ENCODE measurements at places on chromosomes 1 and 21.

GRCh38 chr1:116832308-116832931 lies 77.3 kb upstream of the PTGFRN start:
- no peak for DNase-seq

- no peak for DNase-seq
Measured at GRCh38 chr1:96723377-96723776, 1.8 kb downstream of the PTBP2 start.

GRCh38 chr1:95903060-95903459 lies 669.0 kb downstream of the RWDD3 start:
- no peak for DNase-seq

DNA sequence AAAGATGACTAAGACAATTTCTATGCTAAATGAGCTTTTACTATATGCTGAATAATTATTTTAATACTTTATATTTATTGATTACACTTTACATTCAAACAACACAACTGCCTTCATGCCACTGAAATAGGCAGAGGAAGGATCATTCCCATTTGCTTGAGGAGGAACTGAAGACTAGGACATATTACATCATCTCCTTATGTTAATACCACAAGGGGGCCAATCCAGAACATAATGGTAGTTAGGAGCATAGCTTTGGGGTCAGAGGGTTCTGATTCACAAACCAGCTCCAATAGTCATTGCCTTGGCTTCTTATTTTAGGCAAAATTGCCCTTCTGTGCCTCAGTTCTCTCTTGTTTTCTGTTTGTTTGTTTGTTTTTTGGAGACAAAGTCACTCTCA lies 306.5 kb downstream of the KCNH1 start:
- no peak for DNase-seq

GRCh38 chr1:94698759-94699502 lies 121.2 kb upstream of the SLC44A3 start:
- no peak for DNase-seq

- no peak for DNase-seq
Measured at GRCh38 chr1:147091801-147092200, 80.5 kb downstream of the PRKAB2 start.

DNA sequence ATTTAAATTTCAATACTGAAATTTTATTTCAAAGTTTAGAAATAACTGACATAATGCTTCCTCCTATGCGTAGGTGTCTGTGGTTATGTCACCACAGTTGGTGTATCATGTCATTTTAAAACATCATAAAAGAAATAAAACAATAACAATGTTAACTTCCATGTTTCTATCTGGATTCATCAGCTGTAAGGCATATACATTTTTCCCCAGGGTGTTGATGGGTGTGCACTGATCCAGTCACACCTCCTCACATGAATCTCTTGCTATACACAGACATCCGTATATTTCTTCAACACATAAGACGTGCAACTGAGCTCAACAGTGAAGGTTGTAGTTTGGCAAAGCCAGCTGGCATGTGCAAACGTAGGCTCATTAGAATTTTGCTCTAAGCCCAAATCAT lies 6.2 kb downstream of the KCNA3 start:
- DNase-seq = no peak

- no peak for DNase-seq
Measured at GRCh38 chr1:234018816-234019215, 114.3 kb downstream of the SLC35F3 start.

GRCh38 chr1:9618909-9619679 lies 30.4 kb downstream of the TMEM201 start:
- no peak for DNase-seq

- no peak for DNase-seq
Measured at GRCh38 chr1:7386226-7387052, 384.7 kb upstream of the VAMP3 start.

DNA sequence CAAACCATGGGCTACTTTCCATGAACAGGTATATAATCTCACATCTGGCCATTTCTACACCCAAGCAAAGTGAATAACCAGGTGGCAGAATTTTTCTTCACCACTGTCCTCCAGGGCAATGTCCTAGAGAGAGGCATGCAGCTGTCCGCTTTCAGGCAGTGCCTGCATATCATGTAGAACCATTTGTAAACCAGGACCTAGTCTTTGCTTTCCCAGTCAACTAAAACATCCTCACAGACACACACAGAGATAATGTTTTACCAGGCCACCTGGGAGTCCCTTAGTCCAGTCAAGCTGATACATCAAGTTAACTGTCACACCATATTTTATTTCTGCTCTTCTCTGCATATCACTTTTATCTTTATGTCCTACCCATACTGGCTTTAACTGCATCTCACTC lies 26.2 kb downstream of the TNFSF18 start:
- DNase-seq = no peak

- no peak for DNase-seq
Measured at GRCh38 chr1:244248426-244248825, 197.3 kb downstream of the ZBTB18 start.

GRCh38 chr1:151760597-151761385 lies 2.5 kb downstream of the MRPL9 start:
- no peak for DNase-seq

- DNase-seq = no peak
Measured at GRCh38 chr1:6048179-6048867, 2.6 kb downstream of the KCNAB2 start.

- DNase-seq = no peak
Measured at GRCh38 chr1:199356561-199356960, 670.9 kb upstream of the NR5A2 start.

GRCh38 chr1:158188611-158189010 lies 7.9 kb downstream of the CD1D start:
- no peak for DNase-seq

DNA sequence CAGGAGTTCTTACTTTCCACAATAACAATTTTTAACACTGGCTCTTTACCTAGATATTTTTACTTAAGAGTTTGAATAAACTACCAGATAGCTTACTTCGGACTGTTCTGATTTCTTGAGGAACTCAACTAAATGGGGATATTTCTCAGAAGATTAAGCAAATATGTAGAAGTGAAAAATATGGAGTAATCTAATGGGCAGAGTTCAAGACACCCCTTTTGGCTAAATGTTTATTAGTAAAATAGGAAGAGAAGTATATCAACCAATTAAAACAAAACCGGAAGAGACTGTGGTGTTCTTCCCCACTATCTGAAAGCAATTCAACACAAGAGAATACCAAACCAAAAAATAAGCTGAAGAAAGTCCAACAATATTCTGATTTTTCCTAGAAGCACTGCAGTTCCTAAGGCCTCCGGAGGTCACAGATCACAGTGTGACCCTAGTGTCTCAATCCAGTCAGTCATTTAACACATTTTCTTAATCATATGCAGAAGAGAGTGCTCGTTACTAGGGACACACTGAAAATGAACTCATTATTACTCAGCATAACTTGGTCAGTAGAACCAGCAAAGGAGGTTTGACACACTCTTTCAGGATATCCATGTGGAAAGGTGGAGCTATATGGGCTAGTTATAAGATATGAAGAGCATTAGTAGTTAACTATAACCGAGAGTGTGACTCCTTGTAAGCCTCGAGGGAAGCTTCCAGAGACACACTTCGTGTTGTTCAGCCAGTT lies 5.2 kb downstream of the SIPA1L2 start:
- no peak for DNase-seq

GRCh38 chr1:85325920-85326319 lies 49.5 kb upstream of the BCL10 start:
- DNase-seq = no peak

DNA sequence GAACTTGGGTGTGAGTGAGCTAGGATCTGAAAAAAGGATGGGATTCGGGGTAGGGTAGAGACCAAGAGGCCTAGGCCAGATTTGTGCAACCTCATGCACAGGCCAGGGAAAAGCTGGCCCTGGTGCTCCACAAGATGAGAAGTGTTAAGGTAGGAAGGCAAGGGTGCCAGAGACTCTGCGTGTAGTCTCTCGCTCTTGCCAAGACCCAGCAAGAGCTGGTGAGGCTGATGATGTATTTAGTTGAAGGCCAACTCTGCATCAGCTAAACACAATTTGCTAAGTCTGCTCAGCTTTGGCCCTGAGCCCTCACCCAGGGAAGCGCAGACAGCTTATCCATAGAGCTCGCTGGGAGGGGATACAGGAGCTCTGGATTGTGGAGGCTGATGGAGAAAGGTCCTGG lies 26.6 kb upstream of the SOX13 start:
- DNase-seq = no peak

DNA sequence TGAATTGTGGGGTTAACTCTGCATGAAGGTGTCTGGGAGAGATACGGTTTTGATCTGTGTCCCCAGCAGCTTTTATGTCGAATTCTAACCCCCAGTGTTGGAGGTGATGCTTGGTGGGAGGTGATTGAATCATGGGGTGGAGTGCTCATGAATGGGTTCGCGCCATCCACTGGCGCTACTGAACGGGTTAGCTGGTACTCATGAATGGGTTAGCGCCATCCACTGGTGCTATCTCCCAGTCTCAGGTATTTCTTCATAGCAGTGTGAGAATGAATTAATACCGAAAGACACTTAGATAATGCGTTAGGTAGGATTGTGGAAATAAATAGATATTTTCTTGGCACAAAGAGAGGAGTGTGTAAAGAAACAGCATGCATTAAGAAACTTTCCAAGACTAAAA lies 32.9 kb upstream of the CLDN8 start:
- no peak for DNase-seq

- DNase-seq = no peak
Measured at GRCh38 chr1:83029916-83030315, 969.0 kb downstream of the TTLL7 start.

GRCh38 chr1:37477946-37478345 lies 3.6 kb downstream of the ZC3H12A start:
- DNase-seq = no peak

DNA sequence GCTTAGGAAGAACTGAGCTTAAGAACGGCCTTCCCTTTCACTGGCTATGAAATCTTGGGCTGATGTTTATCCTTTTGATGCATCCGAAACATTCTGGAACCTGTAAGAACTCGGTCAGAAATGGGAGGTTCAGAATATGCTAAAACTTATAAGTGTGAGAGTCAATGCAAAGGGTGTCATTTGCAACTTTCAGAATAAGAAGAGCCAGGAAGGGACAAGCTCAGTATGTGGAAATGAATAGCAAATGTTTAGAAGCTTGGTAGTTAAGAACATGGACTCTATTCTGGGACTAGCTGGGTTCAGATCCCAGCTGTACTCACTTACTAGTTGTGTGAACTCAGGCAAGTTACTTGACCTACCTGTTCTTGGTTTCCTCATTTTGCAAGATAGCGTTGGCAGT lies 234.1 kb downstream of the OMA1 start:
- DNase-seq = no peak

GRCh38 chr1:234745276-234745675 lies 135.3 kb upstream of the IRF2BP2 start:
- DNase-seq = no peak

DNA sequence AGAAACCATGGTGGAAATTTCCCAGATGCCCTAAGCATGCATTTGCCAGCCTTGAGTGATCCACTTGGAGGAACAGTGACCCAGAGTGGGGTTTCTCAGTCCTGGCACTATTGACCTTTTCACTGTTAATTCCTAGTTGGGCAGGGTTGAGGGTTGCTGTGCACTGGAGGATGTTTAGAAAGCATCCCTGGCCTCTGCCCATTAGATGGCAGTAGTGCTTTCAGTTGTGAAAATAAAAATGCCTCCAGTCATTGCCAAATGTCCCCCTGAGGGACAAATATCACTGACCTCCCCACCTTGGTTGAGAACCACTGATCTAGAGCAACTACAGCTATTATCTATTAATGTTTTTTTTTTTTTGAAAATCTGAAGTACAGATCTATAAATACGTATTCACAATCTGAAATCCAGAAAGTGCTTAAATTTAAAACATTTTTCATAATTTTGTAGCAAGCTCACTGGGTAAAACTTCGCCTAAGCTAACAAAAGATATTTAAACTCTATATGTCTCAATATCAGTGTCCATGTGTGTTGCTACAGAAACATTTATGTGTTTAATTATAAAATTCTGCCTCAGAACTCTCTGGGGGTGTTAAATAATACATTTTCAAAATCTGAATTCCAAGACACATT lies 27.3 kb downstream of the F3 start:
- DNase-seq = no peak

DNA sequence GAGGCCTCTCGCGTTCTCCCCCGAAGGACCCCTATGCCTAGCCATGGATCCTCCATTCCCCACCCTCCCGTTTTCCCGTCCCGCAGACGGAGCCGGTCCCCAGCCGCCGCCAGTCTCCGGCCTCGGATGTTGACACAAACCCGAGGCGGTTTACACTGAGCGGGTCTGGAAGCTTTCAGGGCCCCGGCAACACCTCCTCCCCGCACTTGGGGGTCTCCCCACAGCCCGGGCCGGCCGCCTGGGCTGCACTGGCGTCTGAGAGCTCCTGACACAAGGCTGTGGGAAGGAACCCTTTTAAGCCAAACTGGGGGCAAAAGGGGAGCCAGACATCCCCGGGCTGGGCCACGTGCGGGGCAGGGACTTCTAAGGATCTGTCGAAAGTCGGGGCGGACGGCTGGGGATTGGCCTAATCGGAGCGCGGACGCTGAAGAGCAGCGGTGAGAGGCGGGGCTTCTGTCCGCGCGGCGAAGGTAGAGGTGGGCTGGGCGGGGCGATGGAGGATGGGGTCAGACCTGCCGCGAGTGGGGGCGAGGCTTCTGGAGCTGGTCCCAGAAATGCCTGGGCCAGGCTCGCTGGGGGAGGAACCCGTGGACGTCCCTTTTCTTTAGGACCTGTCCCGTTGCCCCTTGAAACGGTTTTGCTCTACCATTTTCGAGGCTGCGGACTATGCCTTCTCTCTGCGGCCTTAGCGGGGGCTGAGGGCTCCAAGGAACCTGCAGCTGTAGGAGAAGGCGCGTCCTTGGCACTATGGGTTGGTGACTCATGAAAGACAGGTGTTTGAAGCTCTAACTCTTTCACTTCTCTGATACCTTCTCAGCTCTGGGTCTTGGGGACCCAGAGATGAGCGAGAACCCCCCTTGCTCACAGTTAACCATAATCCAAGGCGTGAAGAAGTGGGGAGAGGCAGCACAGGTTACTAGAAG lies 1.2 kb upstream of the HPCAL4 start:
- DNase-seq = no peak

DNA sequence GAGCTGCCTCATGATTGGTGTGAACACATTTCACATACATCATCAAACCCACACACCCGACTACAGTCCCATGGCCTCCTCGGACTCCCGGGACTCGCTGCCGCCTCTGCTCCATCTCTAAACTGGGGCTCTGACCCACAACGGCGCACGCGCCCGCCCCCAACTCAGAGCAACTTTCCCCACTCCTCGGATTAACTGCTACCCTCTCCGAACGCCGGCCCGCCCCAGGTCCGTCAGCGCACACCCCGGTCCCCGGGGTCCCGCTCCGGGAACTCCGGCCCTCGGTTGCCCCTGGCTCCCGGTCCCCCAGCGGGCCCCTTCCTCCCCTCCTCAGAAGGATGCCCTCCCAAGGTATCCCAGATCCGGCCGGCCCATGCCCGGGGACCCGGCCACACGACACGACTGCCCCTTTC lies 740 bp downstream of the DSTYK start:
- DNase-seq = no peak

Data from activated effector memory CD4-positive, alpha-beta T cell treated with Interleukin-2 at 50 U/mL for 16 hours (primary cell).